ENCODE measurements at places on chromosomes 5 and 9.

DNA sequence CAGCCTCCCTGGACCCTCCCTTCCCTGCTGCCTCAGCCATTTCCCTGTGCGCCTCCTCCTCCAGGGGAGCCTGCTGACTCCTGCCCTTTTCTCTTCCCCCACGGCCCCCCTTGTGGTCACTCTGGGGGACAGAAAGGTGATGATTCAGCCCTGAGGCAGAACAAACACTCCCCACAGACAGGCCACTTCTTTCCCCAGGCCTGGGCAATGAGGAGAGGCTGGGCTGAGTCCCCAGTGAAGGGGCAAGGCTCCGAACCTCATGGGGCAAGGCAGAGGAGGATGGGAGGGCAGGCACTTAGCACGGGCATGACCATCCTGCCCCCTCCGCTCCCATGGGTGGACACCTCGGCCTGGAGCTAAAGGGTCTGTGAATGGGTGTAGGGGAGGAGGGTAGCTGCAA is 21.0 kb downstream of the CSF1R start:
- no peak for DNase-seq

- DNase-seq = no peak
These were observed 48.4 kb upstream of the MAP3K1 start for GRCh38 chr5:56766926-56767325.

- no peak for DNase-seq
These were observed 506.9 kb downstream of the LRRC70 start for GRCh38 chr5:63085561-63085960.

DNA sequence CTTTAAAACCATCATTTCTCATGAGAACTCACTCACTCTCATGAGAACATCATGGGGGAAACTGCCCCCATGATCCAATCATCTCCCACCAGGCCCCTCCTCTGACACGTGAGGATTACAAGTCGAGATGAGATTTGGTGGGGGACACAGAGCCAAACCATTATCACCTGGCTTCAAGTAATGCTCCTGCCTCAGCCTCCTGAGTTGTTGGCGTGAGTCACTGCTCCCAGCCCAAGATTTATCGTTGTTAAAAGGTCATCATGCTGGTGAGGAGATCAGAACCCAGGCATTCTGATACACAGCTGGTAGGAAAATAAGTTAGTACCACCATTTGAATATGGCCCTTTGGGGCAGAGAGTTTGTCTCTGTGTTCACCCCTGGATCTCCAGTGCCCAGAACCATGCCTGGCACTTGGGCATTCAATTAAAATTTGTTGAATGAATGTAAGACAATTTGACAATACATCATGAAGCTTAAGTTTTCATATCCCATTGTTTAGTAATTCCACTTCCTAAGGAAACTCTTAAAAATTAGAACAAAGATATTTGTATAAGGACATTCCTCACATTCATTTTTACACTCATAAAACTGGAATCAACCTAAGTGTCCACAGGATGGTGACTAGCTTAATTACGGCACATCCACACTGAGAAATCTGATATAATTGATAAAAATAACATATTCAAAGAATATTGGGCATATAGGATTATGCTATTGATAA is 58.0 kb upstream of the COL15A1 start:
- no peak for DNase-seq

GRCh38 chr9:127858041-127858512 is 3.6 kb upstream of the ENG start:
- no peak for DNase-seq

GRCh38 chr5:132480546-132480892 is 10.1 kb downstream of the IRF1 start:
- DNase-seq = no peak

Data from stimulated activated CD4-positive, alpha-beta T cell treated with anti-CD3 and anti-CD28 coated beads, TNF-alpha, amount 100 ng/mL, for 24 hours (primary cell).